ENCODE measurements at places on chromosomes 1 and 21.

DNA sequence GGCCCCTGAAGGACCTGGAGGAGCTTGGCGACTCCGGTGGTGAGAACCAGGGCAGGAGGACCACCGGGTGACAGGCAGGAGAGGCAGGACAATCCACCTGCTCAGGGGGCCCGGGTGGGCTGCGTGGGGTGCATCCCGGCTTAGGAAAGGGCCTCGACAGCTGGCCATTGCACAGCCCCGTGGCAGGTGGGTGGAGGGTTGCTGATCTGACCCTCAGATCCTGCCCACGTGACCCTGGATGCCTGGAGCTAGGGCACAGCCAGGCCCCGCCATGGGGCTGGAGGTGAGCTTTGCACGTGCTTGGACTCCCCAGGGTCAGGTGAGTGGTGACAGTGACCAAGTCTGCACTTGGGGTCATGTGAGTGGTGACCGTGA lies 35.5 kb upstream of the SLC19A1 start:
- no peak for DNase-seq

DNA sequence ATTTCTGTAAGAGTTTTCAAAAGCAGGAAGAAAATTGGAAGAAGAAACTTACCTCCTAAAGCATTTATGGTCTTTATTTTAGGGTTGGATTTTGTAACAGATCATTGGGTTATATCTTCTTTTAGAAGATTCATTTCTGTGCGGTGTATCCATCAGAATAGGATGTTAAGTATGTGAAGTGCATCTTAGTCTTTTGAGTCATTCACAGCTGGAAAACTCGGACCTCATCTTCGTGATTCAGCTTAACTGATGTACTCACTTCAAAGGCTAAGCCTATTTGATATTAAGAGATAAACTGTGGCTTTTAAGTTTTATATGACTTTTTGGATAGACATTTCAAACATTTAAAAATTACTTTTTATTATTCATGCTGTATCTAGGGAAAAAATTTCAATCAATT lies 56.3 kb downstream of the GIPC2 start:
- no peak for DNase-seq

GRCh38 chr1:37153116-37154100 lies 119.1 kb upstream of the GRIK3 start:
- DNase-seq: no peak

GRCh38 chr21:27528697-27529096 lies 561.8 kb upstream of the ADAMTS5 start:
- DNase-seq: no peak

GRCh38 chr1:24015221-24016210 lies 35.4 kb upstream of the SRSF10 start:
- DNase-seq: no peak

DNA sequence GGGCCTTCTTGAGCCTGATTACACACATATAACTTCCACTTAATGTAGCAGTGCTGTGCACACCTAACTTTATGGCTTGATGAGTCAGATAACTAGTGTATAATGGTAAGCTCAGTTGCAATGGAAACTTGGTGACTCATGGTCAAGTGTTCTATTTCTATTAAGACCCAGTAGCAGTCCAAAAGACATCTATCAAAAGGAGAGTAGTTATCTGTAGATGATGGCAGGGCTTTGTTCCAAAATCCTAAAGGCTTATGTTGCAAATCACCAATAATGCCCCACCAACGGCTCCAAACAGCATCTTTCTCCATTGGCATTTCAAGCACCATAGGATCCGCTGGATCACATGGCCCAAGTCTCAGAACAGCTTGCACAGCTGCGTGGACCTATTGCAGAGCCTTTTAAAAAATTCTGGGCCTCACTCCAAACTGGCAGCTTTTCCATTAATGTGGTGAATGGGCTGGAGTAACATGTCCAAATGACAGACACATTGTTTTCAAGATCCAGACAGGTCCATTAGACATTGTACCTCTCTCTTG lies 566.8 kb upstream of the USP24 start:
- no peak for DNase-seq

GRCh38 chr1:93816970-93817678 lies 61.9 kb downstream of the DNTTIP2 start:
- no peak for DNase-seq

GRCh38 chr1:6223617-6224016 lies 12.1 kb downstream of the ICMT start:
- no peak for DNase-seq

GRCh38 chr1:84776639-84777038 lies 86.4 kb upstream of the SSX2IP start:
- no peak for DNase-seq

GRCh38 chr1:215377746-215378145 lies 189.4 kb upstream of the KCTD3 start:
- no peak for DNase-seq

DNA sequence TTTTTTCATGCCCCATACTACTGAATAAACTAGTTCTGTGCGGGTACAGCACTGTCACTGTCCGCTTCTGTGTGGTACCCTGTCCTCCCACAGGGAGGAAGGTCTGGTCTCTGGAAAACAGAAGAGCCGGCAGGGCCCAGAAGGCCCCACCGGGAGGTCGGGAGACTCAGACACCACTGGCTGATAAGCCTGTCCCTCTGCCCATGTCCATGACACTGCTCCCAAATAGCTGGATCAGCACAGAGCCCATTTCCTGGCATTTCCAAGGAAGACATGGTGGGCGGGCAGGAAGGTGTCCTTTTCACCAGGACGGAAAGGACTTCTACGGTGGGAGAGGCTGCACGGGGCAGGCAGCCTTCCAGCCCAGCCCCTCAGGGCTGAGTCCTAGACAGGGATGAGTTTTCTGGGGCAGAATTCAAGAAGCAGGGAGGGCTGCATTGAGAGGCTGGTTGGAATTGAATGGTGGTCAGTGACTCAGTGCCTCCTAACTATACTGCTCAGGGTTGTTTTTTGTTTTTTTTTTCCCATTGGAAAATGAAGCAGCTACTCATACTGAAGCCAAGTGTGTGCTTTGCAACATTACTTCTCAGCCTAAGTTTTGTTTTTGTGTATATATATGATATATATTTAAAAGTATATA lies 7.1 kb downstream of the PSRC1 start:
- no peak for DNase-seq

DNA sequence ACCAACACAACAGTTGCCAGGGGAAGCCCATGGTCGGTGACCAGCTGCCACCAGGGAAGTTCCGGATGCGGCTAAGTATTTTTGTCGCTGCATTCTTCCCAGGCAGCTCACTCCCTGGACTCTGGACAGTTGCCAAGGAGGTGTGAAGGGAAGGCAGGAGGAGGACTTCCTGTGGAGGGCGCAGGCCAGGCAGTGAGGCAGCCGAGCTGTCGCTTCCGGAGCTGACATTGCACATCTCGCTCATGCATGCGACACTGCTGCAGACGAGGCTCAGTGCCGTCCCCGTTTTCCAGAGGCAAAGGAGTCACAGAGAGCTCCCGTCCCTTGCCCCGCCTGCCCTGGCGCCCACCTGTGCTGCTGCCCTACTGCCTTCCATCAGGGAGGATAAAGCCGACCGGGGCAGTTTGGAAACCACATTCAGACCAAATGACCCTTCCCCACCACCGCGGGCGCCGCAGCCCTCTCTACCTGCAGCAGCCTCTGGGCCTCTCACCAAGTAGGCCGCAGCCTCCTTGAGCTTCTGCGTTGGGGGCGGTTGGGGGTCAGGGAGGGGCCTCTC lies 81.4 kb downstream of the NENF start:
- peak; percentile 45 for DNase-seq

DNA sequence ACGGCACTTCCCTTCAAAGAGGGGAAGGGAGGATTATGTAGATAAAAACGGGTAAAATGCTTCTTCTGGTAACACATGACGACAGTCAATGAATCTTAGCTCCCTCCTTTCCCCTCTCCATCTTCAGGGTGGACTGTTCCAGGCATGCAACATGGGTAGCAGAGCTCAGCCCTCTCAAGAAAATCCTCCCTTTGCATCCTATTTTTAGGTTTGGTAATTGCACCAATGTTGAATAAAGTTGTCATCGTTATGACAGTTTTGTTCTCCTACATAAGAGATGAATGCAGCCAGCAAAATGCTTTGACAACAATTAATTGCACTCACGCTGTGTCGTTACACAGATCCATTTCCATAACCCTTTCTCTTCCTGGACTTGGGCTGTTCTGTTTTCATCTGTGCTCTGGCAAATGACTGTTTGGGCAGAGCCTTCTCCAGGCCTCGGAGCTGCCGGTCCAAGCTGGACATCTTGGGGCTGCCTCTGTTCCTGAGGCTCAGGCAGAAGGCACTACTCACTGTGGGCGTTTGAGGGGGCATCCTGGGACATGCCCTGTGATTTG lies 127.6 kb downstream of the CNIH3 start:
- DNase-seq: no peak

DNA sequence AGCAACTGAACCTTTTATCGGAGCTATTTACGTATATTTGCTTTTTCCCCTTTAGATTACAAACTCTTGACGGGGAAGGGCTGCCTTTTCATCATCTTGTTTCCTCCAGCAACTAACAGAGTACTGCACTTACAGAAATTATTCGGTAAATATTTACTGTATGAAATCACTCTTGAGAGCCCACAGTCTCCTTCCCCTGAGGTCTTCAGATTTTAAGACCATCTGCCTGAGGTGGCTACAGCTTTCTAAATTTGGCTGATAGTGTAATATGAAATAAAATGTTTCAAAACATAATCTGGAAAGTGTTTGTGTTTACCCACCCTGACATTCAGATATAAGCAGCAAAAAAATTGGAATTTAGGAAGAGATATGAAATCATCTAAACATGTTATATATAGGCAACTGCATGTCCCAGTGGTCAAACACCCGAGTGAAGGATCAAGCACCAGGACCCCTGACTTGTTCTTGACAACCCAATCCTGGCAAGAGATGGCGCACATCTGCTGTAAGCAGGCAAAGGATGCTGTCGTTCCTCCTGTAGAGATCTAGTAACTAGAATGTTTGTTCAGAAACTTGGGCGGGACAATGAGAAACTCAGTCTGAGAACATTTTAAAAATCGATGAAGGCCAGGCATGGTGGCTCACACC lies 60.9 kb downstream of the SIPA1L2 start:
- no peak for DNase-seq

DNA sequence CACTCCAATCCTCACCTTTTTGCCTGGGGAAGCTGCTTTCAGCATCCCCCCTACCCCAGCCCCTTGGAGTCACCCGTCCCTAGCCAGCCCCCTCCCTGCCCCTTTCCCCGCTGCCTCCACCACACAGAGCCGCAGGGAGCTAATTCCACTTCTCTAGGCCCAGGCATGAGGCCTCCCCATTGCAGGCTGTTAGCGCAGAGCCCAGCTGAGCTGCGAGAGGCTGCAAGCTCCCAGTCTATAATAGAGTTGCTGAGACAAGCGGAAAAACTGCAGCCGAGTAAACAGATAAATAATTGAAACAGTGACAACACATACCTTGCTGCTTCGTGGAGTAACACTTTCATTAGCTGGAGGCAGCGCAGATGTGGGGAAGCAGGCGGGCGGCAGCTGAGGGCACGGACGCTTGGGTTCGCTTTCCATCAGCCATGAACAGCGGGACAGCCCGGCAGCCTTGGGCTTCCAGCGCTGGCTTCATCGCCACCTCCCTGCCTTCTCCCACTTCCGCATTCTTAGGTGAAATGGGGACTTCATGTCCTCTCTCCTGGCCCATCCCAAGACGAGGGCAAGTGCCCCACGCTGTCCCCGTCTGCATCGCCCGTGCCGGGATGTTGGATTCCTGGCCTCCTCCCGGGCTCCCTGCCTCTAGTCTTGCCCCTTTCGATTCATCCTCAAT lies 183.3 kb downstream of the IGSF21 start:
- DNase-seq: no peak

- no peak for DNase-seq
These were observed 76.3 kb downstream of the ZP4 start for GRCh38 chr1:237814319-237814924.

DNA sequence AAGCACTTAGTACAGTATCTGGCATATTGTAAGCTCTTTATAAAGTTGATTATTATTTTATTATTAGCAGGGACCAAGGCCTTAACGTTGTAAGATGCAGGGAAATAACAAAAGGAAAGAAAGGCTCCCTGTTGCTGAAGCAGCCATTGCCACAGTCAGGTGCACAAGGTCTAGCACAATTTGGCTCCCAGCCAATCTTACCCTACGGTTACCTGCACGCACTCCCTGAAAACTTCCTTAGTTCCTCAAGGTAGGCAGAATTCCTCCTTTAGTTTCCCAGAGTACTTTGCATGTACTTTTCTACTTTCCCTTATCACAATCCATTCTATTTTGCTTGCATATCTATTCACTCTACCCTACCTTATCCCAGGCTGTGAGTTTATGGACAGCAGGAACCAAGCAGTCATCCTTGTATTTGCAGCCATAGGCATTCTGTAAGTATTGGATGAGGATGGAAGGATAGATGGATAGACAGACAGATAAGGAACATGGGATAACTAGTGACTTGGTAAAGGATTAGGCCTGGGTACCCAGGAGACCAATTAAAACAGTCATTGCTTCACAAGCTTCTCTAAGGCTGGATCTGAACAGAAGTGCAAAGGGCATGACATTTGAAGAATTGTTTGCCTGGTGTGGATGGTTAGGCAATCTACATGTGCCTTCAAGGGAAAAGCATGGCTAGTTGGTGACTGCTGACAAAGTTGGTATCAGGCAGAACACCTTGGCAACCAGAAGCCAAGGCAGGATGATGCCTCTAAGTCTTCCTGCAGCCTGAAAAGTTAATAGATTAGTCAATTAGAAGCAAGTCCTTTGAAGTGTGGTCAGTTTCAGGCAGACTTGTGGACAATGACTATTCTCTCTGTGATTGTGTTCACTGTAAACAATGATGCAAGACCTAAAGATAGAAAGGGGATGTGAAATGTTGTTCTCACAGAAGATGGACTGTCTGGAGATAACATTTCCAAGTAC lies 20.8 kb upstream of the JAK1 start:
- DNase-seq: no peak

DNA sequence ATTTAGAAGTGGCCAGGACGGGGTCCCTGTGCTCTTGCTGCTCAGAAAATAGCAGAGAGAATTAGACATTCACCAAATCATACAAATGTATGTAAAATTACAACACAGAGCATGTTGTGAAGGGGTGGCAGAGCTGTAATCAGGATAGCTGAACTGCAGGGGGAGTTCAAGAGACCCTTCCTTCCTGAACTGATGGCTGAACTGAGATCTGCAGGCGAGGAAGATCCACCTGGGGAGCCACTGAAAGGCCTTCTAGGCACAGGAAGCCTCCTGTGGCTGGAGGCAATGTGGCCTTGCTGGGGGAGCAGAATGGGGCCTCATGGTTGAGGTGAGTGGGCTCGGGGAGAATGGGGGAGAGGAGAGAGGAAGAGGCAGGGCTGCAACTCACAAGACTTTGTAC lies 216.5 kb downstream of the PRDM2 start:
- DNase-seq: no peak

- DNase-seq: no peak
These were observed 425.9 kb upstream of the RUNX1 start for GRCh38 chr21:35475009-35475408.

DNA sequence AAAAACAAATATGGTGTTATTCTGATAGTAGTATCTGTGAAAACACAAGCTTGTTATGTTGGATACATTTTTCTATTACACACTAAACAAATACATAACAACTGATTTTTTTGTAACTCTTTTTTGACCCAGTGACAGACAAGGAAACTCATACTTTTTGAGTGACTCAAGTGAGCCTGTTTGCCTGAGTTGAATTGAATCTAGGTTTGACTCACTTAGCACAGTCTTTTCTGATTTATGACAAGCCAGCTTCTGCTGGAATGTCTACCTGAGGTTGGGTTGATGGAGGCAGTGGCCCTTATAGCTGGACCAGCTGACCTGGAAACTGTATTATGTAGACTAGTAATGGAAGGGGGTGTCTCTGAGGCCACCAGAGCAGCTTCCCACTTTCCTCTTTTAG lies 4.2 kb upstream of the CLCA4 start:
- DNase-seq: no peak
